D721Med (cell line): ENCODE measurements at places on chromosomes 5 and 9.

DNA sequence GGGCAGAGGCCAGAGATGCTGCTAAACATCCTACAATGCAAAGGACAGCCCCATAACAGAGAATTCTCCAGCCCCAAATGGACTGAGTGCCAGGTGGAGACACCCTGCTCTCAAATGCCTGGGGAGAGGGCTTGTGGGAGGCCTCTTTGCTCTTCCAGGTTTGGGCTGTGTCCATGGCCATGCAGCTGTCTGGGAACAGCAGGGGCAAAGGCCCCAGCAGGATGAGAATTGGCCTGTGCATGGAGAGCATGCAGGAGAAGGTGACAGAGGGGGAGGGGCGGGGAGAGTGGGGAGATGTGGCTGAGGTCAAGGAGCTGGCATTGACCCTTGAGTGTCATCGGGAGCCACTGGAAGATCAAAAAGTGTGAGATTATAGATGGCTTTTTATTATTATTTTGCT is 111.5 kb upstream of the ERCC6L2 start:
- no peak for DNase-seq

- no peak for DNase-seq
Observed at GRCh38 chr9:109319626-109320241, 1.1 kb downstream of the EPB41L4B start.

GRCh38 chr9:130971294-130971849 is 32.3 kb upstream of the FIBCD1 start:
- DNase-seq: no peak

GRCh38 chr9:27352457-27353165 is 55.7 kb upstream of the EQTN start:
- DNase-seq: no peak

DNA sequence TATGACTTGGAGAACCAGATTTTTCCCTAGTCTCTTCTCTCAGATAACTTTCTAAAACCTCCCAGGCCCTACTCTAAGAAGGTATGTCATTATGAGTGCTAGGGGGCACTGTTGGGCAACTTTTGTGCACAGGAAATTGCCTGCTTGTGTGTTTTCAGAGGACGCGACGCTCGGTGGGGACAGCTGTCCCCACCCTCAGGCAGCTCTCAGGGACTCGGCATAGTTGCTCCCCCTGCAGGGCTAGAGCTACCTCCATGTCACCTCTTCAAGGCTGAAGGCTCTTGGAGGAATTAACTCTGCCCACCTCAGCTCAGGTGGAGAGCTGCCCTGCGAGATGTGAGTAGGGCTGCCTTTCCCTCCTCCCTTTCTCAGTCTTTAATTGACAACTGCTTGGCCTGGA is 10.2 kb upstream of the TIFAB start:
- peak; percentile 90 for DNase-seq

DNA sequence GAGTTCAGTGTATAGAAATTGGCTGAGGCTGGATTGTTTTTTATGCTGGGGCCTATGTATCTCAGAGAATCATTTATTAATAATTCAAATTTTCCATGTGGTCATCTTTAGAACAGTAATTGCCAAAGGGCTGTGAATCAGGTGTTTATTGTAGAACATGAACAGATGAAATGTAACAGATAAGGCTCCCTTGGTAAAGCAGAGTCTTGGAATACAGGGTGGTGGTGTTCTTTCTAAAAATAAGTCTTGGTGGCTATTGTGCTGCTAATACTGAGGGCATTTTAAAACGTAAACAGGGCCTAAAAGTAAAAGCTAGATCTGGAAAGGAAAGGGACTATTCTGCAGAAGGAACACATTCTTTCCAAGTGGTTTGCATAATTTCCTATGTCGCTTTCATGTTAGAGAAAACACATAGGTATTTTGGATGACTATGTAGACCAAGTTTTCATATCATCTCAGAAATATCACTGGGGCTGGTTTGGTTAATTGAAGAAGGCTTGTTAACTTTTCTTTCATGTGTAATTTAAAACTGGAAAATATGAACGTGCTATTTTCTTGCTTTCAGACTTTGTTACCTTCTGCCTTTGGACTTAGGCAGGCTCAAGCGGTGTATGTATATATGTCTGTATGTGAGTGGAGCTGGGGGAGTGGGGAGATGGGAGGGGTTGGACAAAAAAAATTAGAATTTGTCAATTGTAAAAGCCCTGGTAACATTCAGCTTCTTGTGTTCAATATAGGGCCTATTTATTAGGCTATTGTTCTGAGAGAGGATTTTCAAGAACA is 119.9 kb upstream of the ANKRD55 start:
- no peak for DNase-seq

DNA sequence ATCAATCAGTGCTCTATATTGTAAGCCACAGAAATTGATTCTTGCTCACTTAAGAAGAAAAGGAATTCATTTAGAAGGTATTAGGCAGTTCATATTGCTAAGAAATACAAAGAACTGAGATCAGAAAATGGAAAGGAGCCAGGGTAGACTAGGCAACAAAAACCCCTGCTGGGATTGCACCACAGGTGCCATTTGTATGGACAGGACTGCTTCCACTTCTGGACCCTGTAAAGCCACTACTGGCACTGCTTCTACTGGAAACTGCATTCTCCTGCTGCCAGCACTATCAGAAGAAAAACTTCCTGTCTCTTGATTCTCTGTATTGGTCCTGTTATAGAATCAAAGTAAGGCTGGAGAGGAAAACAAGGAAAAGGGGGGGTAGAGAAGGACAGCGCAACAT is 45.9 kb downstream of the CERT1 start:
- no peak for DNase-seq

DNA sequence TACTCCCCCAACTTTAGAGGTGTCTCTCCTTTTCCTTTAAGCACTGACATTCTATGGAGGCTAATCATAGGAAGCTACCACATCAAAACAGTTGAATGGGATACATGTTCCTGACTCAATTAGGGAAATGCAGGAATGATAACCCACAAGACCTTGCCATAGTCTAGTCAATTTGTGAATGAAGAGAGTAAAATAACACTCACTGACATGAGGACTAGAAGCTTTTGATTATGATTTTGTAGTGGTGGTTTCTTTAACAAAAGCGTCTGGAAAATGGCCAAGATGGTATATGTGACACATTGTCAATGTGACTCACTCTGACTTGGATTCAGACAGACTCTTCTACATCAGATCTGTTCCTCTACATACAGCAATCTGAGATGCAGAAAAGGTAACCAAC is 13.7 kb upstream of the PRELID2 start:
- no peak for DNase-seq

DNA sequence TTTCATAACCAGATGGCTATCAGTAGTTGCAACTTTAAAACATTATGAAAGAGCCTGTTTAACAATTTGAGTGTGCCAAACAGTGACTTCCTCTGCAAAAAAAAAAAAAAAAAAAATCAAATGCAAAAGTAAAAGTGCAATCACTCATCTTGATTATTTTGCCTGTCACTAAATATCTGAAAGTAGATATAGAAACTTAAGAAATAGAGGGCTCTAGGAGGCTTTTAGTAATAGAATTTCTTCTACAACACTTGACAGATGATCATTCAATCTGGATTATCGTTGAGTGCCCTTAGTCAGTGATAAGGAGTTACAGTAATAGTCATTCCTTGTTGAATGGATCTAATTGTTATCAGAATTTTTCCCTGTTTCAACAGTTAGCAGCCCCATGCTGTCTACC is 101.8 kb downstream of the CETN3 start:
- no peak for DNase-seq

- no peak for DNase-seq
Observed at GRCh38 chr5:138482638-138483037, 17.4 kb downstream of the EGR1 start.

GRCh38 chr5:122150215-122150614 is 20.9 kb downstream of the ZNF474 start:
- DNase-seq: no peak

DNA sequence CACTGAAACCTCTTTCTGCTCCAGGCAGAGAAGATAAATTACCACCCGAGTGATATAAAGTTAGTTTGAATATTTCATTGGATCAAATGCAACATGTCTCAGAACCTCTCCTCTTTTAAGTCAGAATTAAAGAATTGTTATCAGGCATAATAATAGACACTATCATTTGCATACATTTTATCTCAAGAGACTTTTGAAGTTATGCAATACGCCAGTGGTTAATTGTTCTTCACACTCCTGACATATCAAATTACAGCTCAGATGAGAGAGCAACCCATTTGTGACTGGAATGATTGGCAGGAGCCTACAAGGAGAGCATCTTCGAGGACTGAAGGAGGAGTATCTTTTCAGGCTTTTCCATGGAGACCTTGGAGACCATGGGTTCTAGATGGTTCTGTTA is 452.2 kb downstream of the KDM4C start:
- no peak for DNase-seq
